ENCODE measurements at places on chromosomes 6 and 20.

DNA sequence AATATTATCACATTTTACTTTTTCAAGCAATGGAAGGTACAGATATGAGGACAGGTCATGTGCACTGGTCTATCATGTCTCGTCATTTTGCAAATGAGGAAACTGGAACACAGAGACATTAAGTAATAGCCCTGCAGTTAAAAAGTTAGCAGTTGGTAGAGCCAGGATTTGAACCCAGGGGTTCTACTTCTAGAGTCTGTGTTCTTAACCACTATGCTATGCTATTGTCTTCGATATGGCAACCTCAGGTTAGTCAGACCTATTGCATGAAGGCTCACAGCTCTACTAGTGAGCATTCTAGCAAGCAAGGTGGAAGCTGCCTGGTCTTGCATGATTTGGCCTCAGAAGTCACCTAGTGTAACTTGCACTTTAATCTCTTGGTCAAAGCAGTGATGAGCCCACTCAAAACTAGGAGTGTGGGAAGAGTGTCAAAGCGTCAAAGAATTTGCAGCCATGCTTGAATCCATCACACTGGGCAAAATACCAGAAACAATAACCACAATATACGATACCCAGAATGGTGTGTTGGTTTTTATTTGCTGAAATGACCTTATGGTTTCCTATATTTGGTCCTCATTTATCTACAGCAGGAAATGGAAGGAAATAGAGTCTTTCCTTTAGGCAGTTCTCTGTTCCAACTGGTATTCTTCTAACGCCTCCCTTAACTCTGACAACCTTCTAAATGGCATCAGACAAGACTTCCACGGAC, 20.4 kb upstream of the BMP2 start:
- no peak for DNase-seq

- no peak for DNase-seq
Measured at GRCh38 chr20:16069389-16070010, 503.7 kb downstream of the KIF16B start.

- no peak for DNase-seq
Measured at GRCh38 chr6:85464260-85464644, 14.4 kb downstream of the NT5E start.

- no peak for DNase-seq
Measured at GRCh38 chr20:45320948-45321595, 13.0 kb upstream of the MATN4 start.

DNA sequence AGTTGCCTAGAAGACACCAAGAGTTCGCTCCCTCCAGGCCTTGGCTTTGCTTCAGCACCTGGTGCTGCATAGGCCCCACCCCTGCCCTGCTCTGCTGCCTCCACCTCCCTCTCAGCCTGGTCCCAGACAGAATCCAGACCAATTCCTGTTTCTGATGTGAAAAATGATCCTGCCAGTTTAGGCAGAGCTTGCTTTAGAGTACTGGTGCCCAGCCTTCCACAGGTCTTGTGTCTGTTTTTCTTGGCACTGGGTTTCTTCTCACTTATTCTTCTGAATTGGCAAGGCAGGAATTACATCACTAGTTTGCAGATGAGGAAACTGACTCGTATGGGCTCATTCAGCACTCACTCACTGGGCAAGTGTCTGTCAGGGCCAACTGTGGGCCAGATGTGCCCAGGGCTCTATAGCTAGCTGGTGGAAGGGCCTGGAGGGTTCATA, 53.0 kb downstream of the HLA-A start:
- DNase-seq = no peak

- no peak for DNase-seq
Measured at GRCh38 chr6:16602035-16602434, 159.2 kb downstream of the ATXN1 start.

DNA sequence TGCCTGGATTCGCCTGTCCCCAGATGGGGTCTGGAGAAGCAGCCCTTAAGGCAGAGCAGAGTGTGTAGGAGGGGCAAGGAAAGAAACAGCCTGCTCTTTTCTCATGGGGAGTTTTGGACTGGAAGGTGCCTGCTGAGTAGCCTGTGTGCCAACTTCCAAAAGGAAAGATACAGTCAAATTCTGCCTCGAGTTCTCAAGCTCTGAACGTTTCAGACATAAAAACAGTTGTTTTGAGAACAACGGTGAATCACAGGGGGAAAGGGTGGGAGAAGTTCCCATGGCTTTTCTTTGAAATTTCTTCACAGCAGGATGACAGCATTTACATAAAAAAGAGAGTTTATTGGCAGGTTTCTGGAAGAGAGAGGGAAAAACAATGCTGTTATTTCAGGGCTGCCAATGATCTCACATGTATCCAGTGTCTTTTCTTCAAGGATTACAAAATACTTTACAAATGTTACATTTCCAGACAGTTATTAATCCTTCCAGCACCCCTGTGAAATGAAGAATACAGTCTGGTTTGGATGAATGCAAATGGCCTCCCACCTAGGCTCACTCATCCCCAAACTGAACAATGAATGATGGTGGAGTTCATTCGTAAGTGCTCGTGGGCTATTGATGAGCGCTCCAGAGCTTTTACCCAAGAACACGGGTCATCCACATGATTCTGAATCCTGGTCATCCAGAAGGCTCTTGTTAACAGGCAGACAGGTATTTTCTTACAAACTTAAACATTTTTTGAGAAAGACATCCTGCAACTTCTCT, 33.8 kb upstream of the ECI2 start:
- DNase-seq = no peak

- DNase-seq = no peak
Measured at GRCh38 chr6:149317644-149318571, at the start of gene TAB2. Gene TAB2, plus strand, starts transcription at chr6:149317712. Its CDS starts 52,286 bp downstream, at chr6:149369998.

DNA sequence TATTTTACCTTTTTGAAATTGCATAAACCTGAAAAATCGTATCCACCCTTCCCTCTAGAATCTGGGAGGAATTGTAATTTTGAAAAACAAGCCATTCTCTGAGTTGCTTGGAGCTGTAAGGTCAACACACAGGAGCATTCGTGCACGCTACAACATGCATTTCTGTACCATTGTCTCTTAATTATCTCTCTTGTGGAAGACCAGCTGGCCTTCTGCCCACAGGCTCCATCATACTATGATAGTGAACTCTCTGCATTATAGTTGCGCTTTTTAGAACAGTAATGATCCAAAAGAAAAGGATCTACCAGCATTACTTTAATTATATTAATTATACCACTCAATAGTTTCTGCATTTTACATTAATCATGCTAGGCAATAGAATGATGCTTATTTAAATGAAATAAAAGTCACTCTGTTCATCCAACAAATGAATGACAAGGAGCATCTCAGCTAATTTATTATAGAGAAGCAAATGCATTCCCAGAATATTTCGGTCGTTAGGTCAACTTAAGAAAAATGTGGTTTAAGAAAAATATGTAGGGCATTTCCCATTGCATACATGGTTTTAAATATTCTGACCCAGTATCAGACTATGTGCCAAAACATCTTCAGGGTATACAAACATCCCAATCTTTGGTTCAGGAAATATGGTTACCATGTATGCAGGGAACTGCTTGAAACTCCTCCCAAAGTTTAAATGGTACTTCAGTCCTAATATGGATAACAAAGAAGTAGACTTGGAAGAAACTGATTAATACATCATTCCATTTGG, 263.5 kb downstream of the TFAP2A start:
- no peak for DNase-seq

DNA sequence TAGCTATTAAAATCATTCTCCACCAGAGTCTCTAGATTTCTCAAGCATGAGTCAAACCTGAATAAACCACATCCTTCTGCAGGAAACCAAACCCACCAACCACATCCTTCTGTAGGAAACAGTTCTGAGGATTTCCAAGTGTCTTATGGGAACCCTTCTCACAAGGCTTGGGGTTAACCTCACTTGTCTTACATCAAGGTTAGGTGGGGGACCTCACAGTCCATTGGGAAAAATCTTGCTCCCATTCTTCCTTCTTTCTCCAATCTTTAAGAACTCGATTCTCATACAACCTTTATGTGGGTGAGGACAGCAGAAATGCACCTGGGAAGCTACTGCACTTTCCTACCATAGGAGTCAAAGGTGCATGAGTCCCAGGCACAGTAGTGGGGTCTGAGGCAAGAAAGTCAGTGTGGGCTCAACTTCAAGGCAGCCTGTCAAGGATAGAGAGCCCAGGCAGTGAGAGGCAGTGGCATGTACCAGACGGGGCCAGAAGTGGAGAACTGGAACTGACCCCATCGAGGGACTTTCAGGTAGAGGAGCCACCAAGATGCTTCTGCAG, 114.5 kb downstream of the SLC22A3 start:
- DNase-seq = no peak

DNA sequence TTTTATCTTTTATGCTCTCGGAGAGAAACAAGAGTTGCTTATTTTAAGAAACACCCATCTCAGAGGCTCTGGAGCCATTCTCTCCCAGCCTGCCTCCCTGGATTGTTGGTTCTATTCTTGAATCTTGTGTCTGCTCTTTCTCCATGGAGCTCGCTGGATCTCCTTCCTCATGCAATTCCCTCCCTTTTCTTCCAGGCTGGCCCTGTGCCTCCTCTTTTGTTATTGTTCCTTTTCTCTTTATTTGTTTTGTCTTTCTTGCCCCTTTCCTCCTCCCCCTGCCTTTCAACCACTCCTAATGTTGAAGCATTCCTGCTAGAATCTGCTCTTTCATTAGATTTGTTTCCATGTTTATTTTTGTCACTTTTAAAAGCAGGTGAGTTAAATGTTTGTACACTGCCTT, 76.5 kb downstream of the STMND1 start:
- DNase-seq = no peak

GRCh38 chr20:37896932-37897548, 5.9 kb upstream of the VSTM2L start:
- no peak for DNase-seq

DNA sequence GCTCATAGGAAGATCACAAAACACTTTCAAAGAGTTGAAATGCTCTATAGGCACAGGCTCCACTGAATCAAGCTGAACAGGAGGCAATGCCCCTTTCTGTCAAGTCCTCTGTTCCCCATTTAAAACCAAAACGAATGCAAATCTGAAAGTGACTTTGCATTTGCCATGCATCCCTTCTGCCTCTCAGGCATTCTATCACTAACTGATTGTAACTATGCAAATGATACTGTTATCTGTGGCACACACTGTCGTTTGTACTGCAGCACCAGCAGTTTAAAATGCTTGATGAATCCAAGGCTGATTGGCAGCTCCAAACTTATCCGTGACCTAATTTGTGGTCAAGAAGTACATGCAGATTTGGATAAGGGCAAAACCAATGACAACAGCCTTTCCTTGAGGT, 1067.5 kb upstream of the MAP3K7 start:
- DNase-seq = no peak

- DNase-seq = no peak
Measured at GRCh38 chr6:110703010-110703905, 112.0 kb downstream of the CDK19 start.

- DNase-seq = no peak
Measured at GRCh38 chr20:1906361-1907051, 11.3 kb downstream of the SIRPA start.

DNA sequence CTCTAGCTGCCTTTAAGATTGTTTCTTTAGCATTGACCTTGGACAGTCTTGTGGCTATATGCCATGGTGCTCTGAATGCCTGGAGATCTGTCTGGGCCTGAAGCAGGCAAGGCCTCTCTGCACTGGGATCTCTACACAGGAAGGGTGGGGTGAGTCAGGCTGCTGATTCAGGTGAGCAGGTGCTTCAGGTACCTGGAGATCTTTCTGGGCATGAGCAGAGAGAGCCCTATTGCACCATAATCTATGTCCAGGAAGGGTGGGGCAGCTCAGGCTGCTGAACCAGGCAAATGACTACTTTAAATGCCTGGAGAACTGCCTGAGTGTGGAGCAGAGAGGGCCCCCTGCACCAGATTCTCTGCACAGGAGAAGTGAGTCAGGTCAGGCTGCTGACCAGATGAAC, 94.5 kb downstream of the TPBG start:
- DNase-seq = no peak

DNA sequence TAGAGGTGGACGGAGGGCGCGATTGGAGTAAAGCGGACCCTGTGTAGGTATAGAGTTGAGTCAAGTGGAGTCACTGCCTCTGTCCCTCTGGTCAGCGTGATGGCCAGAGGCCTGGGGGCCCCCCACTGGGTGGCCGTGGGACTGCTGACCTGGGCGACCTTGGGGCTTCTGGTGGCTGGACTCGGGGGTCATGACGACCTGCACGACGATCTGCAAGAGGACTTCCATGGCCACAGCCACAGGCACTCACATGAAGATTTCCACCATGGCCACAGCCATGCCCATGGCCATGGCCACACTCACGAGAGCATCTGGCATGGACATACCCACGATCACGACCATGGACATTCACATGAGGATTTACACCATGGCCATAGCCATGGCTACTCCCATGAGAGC, 479 bp downstream of the SLC39A7 start:
- DNase-seq = no peak

DNA sequence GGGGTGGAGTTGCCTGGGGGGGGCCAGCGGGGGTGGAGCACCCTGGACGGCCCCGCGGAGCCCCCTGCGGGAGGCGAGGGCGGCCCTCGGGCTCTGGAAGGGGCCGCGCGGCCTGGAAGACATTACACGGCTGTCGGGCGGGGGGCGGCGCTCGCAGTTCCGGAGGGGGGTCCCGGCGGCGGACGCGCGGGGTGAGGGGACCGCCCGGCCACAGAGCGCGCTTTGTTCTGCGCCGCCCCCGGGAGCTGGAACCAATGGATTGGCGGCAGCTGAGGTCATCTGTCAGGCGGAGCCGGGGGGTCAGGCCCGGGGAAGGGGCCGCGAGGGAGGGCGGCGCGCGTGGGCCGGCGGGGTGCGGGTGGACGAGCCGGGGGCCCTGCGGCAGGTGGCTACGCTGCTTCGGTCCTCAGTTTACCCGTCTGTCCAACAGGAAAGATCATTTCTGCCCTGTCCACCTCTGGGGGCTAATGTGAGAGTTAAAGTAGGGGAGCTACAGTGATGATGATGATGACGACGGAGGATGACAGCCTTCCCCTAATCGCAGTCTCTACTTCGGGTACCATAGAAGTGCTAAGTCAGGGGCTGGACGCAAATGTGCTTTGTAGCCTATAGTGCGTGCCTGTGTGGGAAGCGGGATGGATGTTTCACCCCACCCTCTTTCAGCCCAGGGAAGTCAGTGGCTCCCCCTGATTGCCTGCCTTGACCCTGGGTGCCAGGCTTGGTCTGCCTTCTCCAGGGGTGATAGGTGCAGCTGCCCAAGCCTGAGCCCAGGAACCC, 10.4 kb downstream of the SRXN1 start:
- no peak for DNase-seq

GRCh38 chr6:36719126-36719525, 21.5 kb downstream of the RAB44 start:
- DNase-seq = no peak

DNA sequence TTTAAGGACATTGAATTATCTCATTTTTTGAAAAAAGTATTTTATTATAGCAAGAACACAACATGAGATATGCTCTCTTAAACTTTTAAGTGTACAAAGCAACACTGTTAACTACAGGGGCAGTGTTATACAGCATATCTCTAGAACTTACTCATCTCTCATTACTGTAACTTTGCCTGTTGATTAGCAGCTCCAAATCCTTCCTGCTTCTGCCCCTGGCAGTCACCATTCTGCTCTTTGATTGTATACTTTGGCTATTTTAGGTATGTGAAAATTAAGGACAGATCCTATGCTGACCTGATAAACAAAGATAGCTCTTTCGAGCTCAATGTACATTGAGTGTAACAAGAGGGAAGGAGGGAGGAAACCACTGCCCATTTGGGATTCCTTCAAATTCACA, 1349.8 kb upstream of the GJE1 start:
- DNase-seq = no peak
